ENCODE measurements at places on chromosomes 1 and 21.

- no peak for DNase-seq
These were observed 8.5 kb downstream of the CHD5 start for GRCh38 chr1:6171548-6172124.

- DNase-seq, result no peak
These were observed 95.4 kb downstream of the INTS7 start for GRCh38 chr1:211939876-211940468.

GRCh38 chr1:12314333-12314903 lies 84.6 kb downstream of the VPS13D start:
- no peak for DNase-seq

DNA sequence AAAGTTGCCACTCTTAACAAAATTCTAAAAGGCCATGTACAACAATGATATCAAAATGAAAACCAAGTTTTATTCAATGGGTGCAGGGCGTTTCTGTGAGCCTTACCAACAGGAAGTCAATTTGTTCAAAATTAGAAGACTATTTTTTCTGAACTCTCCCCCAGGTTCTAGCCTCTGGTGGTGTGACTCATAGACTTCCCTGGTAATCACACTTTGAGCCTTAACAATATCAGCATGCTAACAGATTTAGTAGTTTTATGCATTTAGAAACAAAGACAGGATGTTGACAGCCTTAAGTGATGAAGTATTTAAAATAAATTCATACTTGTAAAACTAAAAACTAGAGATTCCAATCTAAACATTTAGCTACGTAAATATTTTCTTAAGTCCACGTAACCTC lies 88.4 kb downstream of the LRRC8C start:
- no peak for DNase-seq

DNA sequence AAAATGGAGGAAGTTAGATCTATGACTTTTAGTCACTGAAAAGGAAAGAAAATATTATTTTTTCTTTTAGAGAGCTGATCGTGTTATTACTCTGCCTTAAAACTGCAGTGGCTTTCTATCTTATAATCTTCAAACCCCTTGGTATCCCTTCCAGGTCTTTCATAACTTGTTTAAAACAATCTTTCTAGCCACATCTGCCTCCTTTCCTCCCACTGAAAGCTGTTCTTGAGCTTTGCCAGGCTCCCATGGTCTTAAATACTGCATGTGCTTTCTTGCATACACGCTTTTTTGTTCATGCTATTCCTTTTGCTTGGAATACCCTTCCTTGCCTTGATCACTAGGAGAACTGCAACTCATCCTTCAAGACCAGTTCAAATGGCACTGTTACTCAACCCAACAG lies 65.9 kb upstream of the GADD45A start:
- no peak for DNase-seq

DNA sequence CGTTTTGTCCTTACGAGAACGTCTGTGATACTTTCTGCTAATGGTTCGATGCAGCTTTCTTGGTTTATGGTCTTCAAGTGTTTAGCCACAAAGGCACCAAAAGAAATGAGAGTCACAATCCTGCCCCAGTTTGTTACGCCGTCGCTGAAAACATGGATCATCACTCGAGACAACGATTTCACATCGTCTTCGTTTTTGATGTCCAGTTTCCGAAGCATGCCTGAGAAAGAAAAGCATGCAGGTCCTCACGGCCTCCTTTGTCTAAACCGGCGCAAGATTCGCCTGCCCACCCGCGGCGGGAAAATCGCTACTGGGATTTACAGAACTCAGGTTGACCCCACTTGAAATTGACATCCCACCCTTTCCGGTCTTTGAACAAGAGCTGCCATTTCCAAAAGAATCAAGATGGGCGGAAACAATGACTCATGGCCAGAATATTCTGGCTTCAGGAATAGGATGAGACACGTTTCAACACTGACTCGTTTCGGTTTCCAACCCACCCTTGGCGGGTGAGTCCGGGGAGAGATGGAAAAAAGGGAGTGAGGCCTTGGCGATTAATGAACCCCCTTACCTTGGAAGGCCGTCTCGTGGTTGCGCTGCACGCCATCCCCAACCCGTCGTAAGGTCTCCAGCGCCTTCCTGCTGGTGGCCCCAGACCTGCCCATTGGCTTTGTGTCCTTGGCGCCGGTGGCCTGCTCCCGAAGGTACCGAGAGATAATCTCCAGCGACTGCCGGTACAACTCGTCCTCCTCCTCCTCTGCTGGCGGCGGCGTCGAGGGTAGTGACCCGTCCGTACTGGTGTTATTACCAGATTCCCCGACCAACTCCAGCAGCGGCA lies 919 bp downstream of the MCL1 start:
- peak; percentile 81 for DNase-seq

- no peak for DNase-seq
These were observed 9.6 kb downstream of the IGSF9 start for GRCh38 chr1:159935719-159936272.

- no peak for DNase-seq
These were observed 26.8 kb upstream of the KDM4A start for GRCh38 chr1:43622901-43623780.

- no peak for DNase-seq
These were observed 113.4 kb upstream of the DNAH14 start for GRCh38 chr1:224816062-224816461.

DNA sequence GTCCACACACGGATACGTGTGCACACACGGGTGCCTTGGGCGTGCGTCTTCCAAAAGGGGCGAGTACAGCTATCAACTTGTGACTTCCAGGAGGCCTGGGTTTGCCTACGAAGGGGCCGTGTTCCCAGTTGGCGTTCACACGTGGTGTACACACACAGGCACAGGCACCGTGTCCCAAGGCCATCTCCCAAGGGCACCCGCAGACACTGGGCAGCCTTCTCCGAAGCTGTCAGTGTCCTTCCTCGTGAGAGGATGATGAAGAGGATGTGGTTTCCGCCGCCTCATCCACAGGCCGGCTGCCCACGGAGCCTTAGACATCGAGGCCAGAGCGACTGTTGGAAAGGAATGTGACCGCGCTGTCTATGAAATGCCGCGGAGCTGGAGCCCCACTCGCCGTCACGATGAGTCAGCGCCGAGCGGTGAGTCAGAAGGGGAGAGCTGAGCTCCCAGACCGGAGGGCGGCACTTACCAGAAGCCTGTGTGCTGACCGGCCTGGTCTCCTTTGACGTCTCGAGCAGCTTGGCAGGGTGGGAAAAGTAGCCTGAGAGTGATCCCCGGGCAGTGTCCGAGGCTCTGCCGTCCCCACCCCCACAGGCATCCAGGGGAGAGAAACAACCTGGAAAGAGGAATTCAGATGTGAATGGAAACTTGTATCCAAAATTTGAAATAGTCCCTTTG lies 141.4 kb upstream of the ARHGEF16 start:
- peak; percentile 89 for DNase-seq

DNA sequence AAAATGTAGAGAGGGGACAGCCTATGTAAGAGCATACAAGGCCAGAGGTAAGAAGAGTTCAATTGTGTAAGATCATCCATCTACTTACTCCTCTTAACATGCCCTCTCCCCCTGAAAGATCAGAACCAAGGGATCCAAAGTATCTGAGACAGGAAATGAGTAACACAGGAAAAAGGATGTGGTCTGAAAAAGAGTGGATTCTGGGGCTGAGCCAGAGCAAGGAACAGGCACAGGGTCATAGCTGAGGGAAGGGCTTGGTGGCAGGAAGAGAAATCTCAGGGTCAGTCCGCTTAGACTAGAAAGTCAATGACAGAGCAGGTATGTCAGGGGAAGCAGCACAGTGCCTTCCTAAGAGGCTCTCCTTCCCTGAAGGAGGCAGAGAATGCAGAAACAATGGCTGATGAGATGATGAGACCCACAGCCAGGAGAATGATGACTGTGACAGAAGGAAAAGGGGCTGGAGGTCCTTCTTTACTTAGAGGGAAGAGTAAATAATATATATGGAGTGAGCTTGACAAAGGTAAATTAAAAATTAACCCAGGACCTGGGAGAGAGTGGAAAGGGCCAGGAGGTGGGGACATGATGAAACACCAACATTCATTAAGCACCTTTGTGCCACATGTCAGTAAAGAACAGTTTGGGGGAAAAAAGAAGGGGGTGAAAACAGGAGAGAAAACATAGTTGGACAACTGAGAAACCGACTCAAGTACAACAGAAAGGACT lies 26.2 kb upstream of the A3GALT2 start:
- no peak for DNase-seq

GRCh38 chr21:30580132-30580531 lies 10.1 kb downstream of the KRTAP22-2 start:
- no peak for DNase-seq

- no peak for DNase-seq
These were observed 62.3 kb downstream of the ARHGEF10L start for GRCh38 chr1:17601643-17602382.

DNA sequence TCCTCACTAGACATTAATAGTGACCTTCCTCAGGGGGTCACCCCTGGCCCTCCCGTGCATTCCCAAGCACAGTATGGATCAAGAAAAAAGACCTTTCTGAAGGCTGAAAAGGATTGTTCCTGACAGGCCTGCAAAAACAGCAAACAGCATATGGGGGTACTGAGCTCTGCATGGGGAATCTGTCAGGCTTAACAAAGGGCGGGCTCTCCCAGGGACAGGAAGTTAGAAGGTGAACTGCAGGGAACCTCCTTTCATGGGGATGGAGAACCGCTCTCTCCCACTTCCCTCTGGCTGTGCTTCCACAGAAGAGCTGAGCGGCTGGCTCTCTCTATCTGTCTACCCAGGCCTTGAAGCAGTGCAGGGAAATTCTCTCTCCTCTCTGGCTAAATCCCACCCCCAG lies 91.7 kb downstream of the DTL start:
- no peak for DNase-seq

- no peak for DNase-seq
These were observed 653.6 kb upstream of the ADGRL4 start for GRCh38 chr1:79660129-79660528.

GRCh38 chr1:21910558-21911204 lies 26.4 kb downstream of the HSPG2 start:
- DNase-seq, result no peak

Measured in right forelimb (tissue), 1 donor.